ENCODE measurements at places on chromosomes 6 and 20.

DNA sequence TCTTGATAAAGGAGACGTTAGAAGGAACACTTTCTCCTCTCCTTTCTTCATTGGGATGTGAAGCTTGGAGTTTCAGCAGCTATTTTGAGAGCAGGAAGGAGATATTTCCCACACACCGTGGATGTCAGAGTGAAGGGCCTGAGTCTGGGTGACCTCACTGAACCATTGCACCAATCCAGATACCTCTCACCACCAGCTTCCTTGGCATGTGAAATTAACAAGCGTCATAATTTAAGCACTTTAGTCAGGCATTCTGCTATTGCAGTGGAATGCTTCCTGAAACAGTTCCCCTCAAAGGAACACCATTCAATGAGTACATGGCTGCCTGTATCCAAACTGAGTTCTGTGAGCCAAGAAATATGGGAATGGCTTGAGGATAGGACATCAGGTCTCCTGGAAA lies 83.7 kb downstream of the CHMP4B start:
- no peak for DNase-seq

DNA sequence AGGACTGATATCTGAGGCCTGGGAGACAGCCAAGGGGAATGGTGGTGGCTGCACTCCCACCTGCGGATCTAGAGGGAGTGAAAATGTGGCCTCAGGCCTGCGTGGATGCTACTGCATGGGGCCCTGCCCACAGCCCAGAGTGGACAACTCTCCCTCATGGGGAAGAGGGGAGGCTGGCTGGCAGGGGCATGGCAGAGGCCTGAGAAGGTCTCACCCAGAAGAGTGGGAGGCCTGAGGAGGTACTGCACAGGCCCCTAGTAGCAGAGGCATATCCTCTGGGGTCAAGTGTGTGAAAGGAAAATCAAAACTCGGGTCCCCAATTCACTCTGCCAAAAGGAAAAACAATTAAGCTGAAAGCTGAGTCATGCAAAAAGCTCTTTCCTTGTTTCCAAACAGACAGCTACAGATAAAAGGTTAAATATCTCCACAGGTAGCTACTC lies 158.2 kb downstream of the AKAP7 start:
- no peak for DNase-seq

DNA sequence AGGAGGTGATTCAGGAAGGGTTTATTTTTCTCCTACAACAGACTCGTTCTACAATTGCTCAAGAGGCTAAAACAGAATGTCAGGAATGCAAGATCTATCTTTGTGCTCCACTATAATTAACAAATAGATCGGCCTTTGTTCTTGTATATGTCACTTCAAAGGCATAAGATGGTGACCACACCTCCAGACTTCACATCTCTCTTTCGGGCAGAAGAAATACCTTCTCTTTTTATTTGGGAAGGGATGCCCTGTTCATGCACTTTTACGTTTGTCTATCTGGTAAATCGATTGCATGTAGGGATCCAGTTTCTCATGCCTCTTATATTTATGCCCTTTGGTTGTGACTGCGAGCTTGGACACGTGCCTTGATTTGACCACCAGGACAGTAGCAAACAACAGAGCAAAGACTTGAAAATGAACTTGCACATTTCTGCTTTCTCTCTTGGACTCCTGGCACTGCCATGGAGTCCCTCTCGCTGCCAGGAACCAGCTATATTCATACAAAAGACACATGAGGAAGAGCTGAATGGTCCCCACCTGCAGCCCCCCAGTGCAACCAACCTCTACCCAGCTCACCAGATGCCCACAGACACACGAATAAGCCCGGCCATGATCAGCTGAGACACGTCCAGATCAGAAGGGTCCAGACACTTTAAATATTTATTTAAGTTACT lies 219.8 kb upstream of the STXBP5 start:
- no peak for DNase-seq

- no peak for DNase-seq
Measured at GRCh38 chr6:105791179-105791578, 295.0 kb upstream of the PRDM1 start.

DNA sequence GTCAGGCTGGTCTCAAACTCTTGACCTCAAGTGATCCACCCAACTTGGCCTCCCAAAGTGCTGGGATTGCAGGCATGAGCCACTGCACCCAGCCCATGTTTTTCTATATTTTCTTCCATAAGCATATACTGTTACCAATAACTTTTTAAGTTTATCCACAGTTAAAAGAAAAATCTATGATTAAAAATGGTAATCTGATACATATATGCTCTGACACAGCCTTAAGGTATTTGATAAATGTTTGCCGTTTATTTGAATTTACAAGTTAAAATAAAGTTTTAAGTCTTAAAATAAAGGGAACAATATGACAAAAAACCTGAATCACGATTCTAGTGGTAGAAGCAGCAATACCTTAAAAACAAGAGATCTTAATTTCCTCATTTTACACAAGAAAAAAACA lies 5.2 kb downstream of the STK38 start:
- DNase-seq = no peak

- DNase-seq = no peak
Measured at GRCh38 chr6:13841936-13842335, 27.6 kb upstream of the MCUR1 start.

DNA sequence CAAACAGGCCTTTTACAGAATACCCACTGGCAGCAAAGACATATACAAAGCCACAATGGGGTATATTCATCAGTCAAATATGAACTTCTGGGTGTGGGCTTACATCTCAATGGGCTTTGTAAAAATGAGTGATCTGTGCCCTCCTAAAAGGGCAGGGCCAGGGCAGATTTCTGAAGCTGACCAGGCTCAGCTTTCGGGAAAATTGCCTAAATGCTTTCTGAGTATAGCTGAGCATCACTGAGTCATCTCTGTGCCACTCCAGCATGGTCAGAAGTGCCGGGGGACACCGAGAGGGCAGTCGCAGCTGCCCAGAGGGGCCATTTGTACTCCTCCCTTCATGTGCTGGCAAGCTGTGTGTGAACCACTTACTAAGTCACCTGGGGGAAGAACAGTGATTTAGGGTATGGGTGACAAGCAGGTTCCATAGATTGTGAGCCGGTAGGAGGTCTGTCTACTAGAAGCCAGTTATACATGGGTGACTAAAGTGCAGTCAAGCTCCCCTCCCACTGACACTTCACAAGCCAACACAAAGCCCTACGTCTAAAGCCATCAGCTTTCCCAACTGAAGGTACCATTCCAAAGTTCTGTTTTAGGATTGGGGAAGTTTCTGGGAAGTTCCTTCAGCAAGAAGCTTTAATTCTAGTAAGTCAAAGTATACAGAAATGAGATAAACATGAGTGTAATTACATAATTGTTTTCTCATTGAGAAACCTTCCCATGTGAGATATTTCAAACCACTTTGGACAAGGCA lies 147.6 kb upstream of the TAB2 start:
- no peak for DNase-seq

DNA sequence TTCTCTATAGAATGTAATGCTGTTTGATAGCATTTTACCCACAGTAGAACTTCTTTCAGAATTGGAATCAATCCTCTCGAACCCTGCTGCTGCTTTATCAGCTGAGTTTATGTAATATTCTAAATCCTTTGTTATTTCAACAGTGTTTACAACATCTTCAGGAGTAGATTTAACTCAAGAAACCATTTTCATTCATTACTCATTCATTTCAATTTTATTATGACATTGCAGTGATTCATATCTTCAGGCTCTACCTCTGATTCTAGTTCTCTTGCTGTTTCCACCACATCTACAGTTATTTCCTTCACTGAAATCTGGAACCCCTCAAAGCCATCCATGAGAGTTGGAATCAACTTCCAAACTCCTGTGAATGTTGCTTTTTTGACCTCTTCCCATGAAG lies 93.7 kb downstream of the ZFAND3 start:
- no peak for DNase-seq

- no peak for DNase-seq
Measured at GRCh38 chr6:88483424-88483823, 317.3 kb upstream of the CNR1 start.

- DNase-seq = no peak
Measured at GRCh38 chr20:12824328-12825225, 184.2 kb upstream of the SPTLC3 start.

- no peak for DNase-seq
Measured at GRCh38 chr6:79466207-79466834, 70.9 kb downstream of the LCA5 start.

GRCh38 chr6:37693546-37694250 lies 4.0 kb downstream of the MDGA1 start:
- DNase-seq = no peak

GRCh38 chr6:38088829-38089228 lies 269.3 kb downstream of the ZFAND3 start:
- DNase-seq = no peak

- no peak for DNase-seq
Measured at GRCh38 chr20:46799781-46800408, 90.4 kb downstream of the SLC2A10 start.

GRCh38 chr20:20411402-20411801 lies 43.5 kb downstream of the INSM1 start:
- DNase-seq = no peak

GRCh38 chr6:68826501-68826900 lies 191.4 kb downstream of the ADGRB3 start:
- DNase-seq = no peak

DNA sequence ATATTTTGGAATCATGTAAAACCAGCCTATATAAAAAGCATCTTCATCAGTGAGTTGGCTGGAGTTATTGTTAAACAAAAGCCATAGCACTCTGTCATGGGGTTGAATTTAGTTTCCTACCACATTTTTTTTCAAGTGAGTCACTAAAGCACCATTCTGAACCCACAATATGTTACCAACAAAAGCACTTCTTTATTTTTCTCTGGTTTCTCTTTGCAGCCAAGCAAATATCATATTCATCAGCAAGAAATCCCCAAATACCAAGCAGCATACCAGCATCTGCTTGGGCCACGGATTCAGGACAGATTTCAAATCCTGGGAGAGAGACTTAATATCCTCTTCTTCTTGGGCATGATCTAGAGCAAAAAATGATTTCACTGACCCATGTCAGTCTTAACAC lies 441.4 kb downstream of the BCKDHB start:
- DNase-seq = peak; percentile 73

- no peak for DNase-seq
Measured at GRCh38 chr6:128438393-128438792, 82.0 kb downstream of the PTPRK start.

GRCh38 chr20:9093218-9093957 lies 24.5 kb downstream of the PLCB4 start:
- DNase-seq = no peak

- DNase-seq = no peak
Measured at GRCh38 chr6:89921197-89921596, 26.9 kb downstream of the GJA10 start.

DNA sequence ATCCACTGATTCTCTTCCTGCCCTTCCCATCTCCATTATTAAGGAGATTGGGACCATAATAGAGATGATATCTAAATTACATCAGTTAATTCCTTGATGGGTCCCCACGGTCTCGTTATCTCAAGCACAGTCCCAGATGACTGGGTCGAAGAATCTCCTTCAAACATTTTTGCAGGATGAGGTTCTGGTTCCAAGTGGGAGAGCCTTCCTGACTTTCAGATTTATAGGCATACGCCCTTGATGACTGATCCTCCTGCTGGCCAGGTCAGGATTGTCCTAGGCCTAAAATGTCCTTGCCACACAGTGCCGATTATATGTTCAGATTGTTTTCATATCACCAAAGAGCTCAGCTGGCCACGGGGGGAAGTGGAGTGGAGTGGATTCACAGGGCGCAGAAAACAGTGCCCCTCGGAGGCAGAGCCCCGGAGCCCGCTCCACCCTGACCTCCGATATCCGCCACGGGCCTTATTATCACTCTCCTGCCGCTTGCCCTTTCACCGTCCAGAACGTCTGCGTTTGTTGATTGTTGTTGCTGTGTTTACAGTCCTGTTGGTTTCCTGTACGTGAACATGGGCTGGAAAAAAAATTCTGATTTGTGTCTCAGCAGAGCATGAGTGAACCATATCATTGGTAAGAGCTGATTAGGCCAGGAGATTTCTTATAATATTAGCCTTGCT lies 8.9 kb downstream of the BMP6 start:
- no peak for DNase-seq

DNA sequence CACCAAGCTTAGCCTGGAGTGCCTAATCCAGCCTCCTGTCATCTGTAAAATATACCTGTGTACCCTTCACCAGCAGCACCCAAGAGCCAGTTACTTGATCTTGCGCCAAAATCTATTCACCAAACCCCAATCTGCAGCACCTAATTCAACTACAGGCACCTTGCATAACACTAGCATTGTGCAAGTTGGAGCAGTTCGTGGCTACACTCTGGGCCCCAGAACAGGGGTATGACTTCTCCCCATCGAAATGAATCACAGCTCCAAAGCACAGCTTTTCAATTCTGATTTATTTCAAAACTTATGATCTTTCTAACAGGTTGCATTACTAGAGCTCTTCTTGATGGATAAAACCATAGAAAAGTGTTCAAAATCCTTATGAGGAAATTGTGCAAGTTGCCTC lies 100.4 kb upstream of the TCF21 start:
- DNase-seq = no peak
